Left forelimb (tissue), 1 donor: ENCODE measurements at places on chromosomes 1 and 21.

- no peak for DNase-seq
These were observed 5.0 kb upstream of the GUCA2B start for GRCh38 chr1:42148166-42148565.

GRCh38 chr1:45894921-45895320 is 91.5 kb downstream of the MAST2 start:
- DNase-seq: no peak

- DNase-seq: no peak
These were observed 48.4 kb upstream of the CCDC27 start for GRCh38 chr1:3703786-3704371.

GRCh38 chr1:50080904-50081586 is 27.7 kb upstream of the ELAVL4 start:
- DNase-seq: no peak

- DNase-seq: no peak
These were observed 544.9 kb downstream of the KCNT2 start for GRCh38 chr1:196063294-196063693.

DNA sequence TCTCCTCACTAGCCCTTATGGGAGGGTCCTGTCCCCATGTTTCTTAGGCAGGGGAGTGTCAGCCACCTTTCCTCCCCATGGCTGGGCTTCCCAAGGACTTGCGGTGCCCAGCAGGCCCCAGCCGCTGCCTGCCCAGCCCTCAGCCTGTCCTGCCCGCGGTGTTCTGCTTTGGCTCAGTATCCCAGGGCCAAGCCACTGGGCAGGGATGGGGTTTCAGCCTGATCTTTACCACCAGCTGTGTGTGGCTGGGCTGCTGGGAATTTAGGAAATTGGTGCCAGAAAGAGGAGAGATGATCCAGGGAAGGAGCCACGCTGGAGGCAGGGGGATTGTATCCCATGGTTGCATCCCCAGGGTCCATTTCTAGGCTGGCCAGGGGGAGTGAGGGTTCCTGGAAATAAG is 6.9 kb upstream of the IGFN1 start:
- DNase-seq: no peak

DNA sequence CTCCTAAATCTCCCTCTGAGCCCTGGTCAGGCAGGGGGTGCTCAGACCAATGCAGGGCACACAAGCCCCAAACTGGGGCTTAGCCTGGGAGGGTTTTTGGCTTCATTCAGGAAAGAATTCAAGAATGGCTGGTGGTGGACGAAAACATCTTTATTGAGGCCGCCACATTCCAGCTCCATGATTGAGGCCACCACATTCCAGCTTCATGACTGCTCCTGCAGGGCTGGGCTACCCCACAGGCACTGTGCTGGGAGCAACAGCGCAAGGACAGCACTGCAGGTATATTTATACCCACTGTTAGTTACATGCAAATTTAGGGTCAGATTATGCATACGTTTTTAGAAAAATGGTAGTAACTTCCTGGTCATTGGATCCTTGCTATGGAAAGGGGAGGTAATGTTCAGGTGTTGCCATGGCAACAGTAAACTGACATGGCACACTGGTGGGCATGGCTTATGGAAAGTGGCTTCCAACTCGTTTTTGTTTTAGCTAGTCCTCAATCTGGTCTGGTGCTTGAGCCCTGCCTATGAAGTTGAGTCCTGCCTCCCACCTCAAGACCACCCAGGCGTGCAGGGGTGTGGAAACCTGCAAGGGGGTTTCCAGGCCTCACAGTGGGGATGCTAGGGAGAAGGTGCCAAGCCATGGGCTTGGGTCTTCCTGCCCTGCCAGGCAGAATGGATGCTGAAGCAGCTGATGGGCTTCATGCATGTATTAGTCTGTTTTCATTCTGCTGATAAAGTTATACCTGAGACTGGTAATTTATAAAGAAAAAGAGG is 348.7 kb upstream of the AJAP1 start:
- DNase-seq: peak; percentile 36

DNA sequence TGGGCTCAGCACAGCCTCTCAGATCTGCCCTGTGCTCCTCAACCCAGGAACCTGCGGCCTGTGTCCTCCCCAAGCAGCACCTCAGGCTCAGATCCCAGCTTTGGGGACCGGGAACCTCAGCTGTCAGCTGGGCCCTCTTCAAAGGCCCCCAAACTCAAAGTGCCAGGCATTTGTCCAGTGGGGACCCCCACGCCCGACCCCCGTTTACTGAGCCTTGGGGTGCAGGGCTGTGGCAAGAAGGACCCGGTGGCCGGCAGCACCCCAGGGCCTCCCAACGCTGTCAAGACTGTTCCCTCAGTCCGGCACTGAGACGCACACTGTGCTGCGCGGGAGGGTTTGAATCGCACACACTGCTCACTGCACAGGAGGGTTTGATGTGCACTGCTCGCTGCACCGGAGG is 35.0 kb downstream of the MORN1 start:
- no peak for DNase-seq

DNA sequence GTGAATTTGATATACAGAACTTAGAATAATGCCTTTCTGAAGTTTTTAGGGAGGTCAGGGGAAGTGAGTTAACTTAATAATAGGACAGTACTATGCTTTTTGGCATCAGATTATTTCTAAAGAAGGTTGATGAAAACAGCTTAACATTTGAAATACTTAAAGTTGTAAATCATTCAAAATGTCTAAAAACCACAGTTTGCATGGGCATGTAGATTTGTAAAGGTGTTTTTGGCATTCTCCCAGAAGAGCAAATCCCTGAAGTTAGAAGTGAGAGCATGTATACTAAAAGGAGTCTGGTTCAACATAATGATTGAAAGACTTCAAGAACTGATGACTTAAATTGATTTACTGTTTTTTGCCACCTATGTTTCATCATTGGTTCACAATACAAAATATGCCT is 6.7 kb downstream of the DR1 start:
- no peak for DNase-seq

DNA sequence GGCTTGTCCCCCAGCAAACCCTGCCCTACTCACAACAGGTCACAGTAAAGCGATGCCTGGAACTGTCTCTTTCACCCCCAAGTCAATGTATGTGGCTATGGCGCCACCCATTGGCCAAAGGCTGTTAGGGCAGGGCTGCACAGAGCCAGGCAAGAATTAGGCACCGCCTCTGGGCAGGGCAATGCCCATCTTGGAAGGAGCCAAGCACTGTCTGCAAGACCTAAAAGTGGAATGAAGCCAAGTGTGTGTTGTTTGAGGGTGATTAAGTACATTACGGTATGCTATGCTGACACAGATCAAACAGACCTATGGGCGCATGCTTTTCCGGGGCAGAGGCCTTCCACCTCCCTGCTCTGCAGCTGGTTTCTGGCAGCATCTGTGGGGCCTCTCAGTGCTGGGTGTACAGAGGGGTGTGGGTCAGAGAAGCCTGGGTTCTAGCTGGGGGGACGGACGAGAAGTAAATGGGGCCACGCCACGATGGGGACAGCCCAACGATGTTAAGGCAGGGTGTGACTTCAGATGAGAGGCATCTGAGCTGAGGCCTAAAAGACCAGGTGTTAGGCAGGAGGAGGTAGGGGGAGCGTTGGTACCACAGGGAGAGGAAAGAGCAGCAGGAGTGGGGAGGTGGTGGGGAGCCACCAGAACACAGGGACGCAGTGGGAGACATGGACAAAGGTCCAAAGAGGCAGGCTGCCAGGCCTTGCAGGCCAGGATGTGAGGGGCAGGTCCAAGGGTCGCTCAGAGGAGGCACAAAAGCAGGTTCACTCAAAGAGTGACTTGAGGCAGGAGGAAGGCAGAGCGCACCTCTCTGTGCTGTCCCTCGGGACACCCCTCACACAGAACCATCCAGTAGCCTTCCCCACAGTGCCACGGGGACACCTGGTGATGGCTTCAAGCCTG is 49.8 kb downstream of the ACOT7 start:
- DNase-seq: peak; percentile 83

DNA sequence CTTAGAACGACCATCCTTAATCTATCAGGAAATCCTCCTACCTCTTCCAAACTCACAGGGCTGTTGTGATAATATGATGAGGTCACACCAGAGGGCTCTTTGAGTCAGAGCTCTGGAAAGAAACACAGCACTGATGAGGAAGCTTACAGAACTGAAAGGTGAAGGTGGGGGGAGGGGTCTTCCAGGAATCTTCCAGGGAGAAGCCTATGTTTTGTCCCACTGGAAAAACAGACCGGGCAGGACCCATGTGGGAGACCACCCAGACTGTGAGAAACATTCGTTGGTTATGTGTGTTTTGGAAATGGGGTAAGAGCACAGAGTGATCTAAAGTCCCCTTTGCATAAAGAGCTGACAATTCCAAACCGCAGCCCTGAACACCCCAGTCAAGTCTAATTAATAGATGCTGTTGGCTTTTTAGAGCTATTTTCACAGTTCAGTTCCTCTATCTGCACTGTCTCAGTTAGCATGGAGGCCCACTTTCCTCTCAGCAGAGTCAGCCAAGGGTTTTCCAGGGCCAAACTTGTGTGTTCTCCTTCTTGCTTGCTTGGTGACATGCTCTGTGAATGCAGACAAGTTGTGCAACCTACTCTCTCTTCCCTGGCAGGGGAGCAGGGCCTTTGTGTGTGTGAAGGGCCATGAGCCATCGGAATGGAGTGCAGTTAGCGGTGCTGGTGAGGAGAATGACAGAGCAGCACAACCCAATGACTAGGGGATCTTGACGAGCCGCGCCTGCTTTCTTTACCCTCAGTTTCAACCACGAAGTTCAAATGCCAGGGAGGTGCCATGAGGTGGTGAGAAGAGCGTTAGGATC is 12.3 kb downstream of the PHLDA3 start:
- DNase-seq: no peak
